ENCODE measurements at places on chromosomes 1 and 21.
A peak's percentile ranks its signal among the peaks of the same experiment; 100 is the strongest.

DNA sequence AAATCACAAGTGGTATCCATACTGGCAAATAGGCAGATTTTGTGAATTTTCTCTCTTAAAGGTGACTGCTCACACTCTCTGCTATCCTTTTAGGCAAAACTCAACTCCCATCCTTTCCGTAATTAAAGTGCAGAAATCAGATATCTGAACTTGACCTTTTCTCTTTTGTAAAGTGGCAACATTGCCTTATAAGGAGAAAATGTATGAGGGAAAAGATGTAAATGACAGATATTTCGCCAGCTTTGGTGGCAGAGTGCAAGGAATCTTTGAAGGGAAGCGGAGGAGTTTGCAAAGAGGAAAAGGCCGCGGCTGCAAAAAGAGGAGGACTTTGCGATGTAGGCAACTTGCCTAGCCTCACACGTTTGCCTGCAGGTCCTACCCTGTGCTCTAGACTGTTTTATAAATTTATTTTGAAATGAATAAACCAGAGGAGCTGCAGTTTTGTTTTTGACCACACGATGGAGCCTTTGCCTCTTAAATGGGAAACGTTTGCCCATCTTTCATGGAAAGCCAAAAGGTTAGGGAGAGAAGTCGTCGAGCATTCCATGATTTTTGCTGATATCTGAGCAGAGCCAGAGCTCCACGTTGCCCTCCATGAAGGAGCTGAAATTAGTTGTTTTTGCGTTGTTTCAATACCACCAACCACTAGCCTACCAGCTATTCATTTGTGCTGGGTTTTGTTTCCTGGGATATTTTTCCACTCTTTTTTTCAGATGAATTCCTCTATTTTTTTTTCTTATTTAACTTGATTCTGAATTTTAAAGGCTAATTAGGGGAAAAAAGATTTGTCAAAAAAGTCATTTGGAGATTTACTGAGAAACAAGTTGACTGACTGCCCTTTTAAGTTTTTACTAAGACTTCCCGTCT is 242.3 kb downstream of the LMX1A start:
- no peak for DNase-seq

DNA sequence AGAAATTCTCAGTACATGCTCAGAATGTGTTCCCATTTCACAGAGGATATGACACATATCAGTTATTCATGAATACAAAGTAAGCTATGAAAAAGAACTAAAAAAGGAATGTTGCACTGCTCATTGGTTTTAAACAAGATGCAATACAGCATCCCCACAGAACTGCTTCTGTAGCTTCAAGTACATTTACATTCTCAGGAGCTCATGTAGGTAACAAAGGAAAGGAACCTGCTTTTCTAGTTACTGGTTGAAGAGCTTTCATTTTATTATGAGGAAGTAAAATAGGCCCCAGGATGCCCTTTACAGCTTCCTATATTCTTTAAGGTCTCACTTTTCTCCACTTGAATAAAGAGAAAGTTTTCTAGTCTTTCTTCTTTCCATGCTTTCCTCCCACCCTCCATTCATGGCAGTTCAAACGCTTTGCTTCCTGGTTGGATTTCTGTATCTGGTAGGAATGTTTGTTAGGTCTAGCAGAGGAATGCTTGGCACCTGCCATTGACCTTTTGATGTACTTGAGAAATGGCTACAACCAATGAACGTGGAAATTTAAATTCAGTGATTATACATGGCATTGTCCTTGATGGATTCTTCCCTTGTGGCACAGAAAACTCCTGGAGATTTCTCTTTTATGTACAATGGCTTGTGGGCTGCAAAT is 27.1 kb upstream of the KCNK2 start:
- no peak for DNase-seq

GRCh38 chr1:204292740-204293139 is 67.0 kb downstream of the PLEKHA6 start:
- no peak for DNase-seq

- no peak for DNase-seq
These were observed 90.8 kb upstream of the SLC2A1 start for GRCh38 chr1:43049481-43049880.

DNA sequence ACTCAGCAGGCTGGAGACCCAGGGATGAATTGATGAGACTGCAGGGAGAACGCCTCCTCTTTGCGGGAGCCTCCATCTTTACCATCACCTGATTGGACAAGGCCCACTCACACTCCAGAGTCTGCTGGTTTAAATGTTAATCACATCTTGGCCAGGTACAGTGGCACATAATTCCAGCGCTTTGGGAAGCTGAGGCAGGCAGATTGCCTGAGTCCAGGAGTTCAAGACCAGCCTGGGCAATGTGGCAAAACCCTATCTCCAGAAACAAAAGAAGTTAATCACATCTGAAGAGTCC is 121.8 kb upstream of the C1orf174 start:
- no peak for DNase-seq

DNA sequence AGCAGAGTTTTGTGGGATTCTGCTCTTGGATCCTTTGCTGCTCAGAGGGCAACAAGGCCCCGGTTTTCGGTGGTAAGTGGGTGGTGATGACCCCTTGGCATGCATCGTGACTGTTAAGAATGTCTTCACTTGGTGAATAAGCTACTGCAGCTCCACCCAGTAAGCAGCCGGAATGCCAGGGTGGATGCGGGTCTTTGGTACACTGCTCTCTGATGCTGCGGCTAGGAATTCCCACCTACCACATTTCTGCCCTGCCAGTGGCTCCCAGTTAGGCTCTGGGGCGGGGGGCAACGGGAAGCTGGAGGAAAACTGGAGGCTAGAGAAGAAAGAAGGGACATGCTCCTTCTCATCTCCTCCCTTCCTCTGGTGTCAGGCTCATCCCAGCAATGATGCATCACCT is 180.4 kb upstream of the GALNT2 start:
- no peak for DNase-seq

- DNase-seq = no peak
These were observed 23.9 kb downstream of the WDR64 start for GRCh38 chr1:241675983-241676382.

- DNase-seq = no peak
These were observed 27.4 kb upstream of the TBX15 start for GRCh38 chr1:119015547-119015946.

- DNase-seq = no peak
These were observed 295.1 kb upstream of the POU3F1 start for GRCh38 chr1:38341694-38342093.

GRCh38 chr21:32207406-32207716 is 71.5 kb downstream of the MIS18A start:
- DNase-seq = no peak

DNA sequence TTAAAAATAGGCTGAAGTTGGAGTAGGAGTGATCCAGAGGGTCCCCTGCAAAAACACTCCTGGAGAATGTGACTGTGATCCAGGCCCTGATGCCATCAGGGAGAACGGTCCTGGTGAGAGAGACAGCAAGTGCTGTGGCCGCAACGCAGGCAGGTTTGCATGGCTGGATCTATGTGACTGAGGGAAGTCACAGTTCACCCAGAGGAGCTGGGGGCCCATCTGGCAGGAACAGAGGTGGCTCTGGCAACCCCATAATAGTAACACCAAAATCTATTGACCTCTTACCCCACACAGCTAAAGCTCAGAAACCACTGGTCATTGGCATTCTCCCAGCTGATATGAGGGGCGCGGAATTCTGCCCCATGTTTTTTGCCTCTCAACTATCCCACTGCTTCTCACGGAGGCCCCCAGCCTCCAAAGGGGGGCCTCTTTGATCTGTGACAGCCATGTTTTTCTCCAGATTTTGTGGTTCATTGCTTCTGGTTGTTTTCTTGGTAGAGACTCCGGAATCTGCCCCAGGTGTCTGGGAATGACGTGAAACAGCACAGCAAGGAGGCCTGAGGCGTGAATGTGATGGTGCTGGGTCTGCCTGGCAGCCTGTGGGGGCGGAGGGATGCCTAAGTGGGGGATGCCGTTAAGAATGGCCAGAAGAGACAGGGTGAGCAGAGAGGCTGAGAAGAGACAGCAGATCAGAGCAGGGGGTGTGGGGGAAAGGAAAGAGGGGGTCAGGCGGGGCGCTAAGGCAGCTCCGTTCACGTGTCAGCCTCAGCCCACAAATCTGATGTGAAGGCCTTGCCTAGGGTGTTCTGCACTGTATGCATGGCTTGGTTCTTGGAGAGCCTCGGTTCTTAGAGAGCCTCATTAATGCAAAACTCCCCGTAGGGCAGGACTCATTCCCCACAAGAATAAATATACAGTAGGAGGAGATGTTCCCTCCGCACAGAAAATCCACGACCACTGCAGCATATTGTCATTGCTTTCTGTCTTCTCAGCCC is 23.5 kb downstream of the CASP9 start:
- no peak for DNase-seq

GRCh38 chr1:67721112-67721511 is 36.1 kb downstream of the GADD45A start:
- DNase-seq = no peak

- no peak for DNase-seq
These were observed 19.5 kb downstream of the PLA2G5 start for GRCh38 chr1:20089328-20090077.

- DNase-seq = no peak
These were observed 2.1 kb upstream of the RAB3GAP2 start for GRCh38 chr1:220274251-220274855.

- peak; percentile 28 for DNase-seq
These were observed 771 bp upstream of the RAD54L start for GRCh38 chr1:46246548-46247435.

GRCh38 chr1:56644919-56645676 is at the start of gene PRKAA2:
Gene PRKAA2, plus strand, starts transcription at chr1:56645314. Its CDS starts 74 bp downstream, at chr1:56645388.
- DNase-seq = no peak

DNA sequence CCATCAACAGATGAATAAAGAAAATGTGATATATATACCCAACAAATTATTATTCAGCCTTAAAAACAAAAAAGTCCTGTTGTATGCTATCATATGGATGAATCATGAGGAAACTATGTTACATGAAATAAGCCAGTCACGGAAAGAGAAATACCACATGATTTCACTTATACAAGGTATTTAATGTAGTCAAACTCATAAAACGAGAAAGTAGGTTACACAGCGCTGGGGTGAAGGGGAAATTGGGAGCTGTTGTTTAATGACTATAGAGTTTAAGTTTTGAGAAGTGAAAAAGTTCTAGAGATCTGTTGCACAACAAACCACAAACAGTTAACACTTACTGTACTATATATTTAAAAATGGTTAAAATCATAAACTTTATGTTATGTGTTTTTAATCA is 58.5 kb downstream of the SLC25A24 start:
- no peak for DNase-seq

DNA sequence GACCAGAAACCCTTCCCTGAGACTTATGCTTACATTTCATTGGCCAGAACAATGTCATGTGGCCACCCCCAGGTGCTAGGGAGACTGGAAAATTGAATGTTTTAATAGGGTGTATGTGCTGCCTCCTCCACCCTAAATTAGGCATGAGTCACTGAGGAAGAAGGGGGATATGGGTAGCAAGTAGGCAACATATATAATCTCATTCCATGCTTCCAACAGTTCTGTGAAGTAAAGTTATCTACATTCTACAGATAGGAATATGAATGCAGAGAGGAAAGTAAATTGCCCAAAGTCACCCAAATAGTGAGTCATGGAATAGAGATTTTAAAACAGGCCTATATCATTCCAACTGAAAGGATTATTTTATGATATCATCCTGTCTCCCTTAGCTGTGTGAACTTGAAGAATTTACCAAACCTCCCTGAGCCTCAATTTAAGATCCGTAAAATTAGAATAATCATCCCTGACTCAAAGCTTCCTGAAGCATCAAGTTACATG is 168.6 kb upstream of the FGGY start:
- DNase-seq = no peak

GRCh38 chr1:19650416-19651140 is 6.5 kb downstream of the NBL1 start:
- DNase-seq = no peak

DNA sequence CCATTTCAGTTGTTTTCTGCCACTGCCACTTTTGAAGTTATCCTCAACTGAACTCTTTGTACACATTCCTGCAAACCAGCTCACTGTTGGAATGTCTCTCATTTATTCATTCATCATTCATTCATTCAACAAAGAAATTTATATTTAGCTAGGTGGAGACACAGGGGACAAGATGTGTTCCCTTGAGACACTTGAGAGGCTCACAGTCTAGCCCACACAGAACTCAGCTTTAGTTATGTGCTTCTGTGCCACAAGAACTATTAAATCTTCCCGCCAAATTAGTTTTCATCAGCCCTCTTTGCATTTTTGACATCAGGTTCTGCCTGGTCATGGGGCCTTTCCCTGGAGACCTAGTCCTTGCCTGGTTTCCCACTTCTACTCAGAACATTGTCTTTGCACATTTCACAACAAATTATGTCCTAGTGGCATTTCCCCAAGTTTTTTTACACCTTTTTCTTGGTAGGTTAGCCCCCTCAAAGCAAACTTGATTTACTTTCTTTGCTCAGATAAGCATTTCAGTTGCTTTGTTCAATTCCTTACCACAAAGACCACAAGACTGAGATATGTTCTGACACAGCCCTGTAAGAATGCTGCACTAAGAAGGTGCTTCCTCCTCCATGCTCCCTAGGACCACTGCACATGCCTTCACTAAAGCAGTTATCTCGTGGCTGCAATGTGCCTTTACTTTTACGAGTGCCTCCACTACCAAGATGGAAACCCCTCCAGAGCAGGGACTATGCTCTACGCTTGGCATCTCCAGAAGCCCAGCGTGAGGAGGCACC is 31.0 kb downstream of the ILDR2 start:
- no peak for DNase-seq

DNA sequence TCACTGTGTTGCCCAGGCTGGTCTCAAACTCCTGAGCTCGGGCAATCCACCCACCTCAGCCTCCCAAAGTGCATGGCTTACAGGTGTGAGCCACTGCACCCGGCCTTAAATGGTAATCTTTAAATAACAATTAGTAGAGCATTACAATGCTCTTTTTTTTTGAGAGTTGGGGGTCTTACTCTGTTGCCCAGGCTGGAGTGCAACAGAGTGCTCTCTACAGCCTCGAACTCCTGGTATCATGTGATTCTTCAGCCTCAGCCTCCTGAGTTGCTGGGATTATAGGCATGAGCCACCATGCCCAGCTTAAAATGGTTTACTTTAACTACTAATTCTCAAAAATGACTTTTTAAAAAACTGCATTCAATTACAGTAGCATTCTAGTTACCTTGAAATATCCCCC is 52.2 kb downstream of the PIK3R3 start:
- DNase-seq = no peak

DNA sequence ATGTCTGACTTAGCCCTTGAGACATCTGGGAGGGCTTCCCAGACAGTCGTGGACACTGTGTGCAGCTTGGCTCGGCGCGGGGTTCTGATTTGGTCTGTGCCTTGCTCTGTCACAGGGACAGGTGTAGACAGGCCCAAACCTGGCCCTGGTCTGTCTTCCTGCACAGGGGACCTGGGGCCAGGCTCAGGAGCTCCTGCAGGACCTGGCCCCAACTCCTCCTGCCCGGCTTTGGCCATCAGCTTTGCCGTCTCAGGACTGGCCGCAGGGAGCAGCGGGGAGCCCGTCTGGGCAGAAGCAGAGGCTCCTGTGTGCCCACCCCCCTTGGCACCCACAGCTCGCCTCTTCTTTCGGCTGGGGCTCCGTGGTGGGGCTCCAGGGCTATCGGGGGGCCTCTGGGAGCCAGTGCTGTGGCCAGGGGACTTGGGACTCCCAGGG is 1.7 kb downstream of the PERM1 start:
- DNase-seq = no peak

GRCh38 chr1:8844501-8845006 is 27.1 kb upstream of the RERE start:
- DNase-seq = no peak

All from T-helper 1 cell (primary cell).